ENCODE measurements at places on chromosomes 4 and X. TPM values are rescaled to one million over a fixed set of nuclear protein-coding genes. Genes with fewer than 3 reads are reported as not detected.

Gene CT45A10
- not detected for polyA plus RNA-seq

Gene CT45A3
- not detected for polyA plus RNA-seq

Gene FAM184B
- not detected for polyA plus RNA-seq

Gene ARX
- polyA plus RNA-seq: not detected

Gene MAGIX
- polyA plus RNA-seq: 0.21 TPM

Gene TMPRSS11D
- not detected for polyA plus RNA-seq

Gene SPANXB1
- not detected for polyA plus RNA-seq

Gene ANXA3
- not detected for polyA plus RNA-seq

Gene POU3F4
- not detected for polyA plus RNA-seq

Gene CORIN
- not detected for polyA plus RNA-seq

Gene EFNB1
- polyA plus RNA-seq: 1.4 TPM

Gene CSAG3
- not detected for polyA plus RNA-seq

Gene ABCG2
- 1.4 TPM for polyA plus RNA-seq

Gene IL1RAPL1
- not detected for polyA plus RNA-seq

Gene PF4V1
- polyA plus RNA-seq: not detected

Gene CENPVL1
- not detected for polyA plus RNA-seq

Gene VAMP7
- 52.9 TPM for polyA plus RNA-seq

Gene CFAP299
- polyA plus RNA-seq: not detected

Gene POU4F2
- not detected for polyA plus RNA-seq

Gene SAGE1
- not detected for polyA plus RNA-seq

Gene MAGEA2B
- not detected for polyA plus RNA-seq

Gene P2RY10
- 85.0 TPM for polyA plus RNA-seq

Gene CCKAR
- polyA plus RNA-seq: not detected

Gene RHOXF2B
- polyA plus RNA-seq: 0.08 TPM

Gene LAMP2
- polyA plus RNA-seq: 155 TPM

Gene CCDC160
- not detected for polyA plus RNA-seq

Gene DOCK11
- polyA plus RNA-seq: 39.4 TPM

Gene SLITRK2
- polyA plus RNA-seq: not detected

Gene NPY1R
- polyA plus RNA-seq: not detected

Gene MAGEB1
- not detected for polyA plus RNA-seq

Gene DDIT4L
- not detected for polyA plus RNA-seq

Gene TKTL2
- not detected for polyA plus RNA-seq

Gene TEX13C
- not detected for polyA plus RNA-seq

Gene HTN3
- not detected for polyA plus RNA-seq

Gene XG
- not detected for polyA plus RNA-seq

Gene RNF175
- polyA plus RNA-seq: 0.24 TPM

Gene SPIN2A
- polyA plus RNA-seq: 0.09 TPM

Gene KCNE5
- not detected for polyA plus RNA-seq

Gene PCDH7
- not detected for polyA plus RNA-seq

Gene CYLC1
- not detected for polyA plus RNA-seq

Gene FAT1
- polyA plus RNA-seq: not detected

Gene TEX13B
- not detected for polyA plus RNA-seq

Gene XAGE2
- polyA plus RNA-seq: not detected

Gene PCDH18
- not detected for polyA plus RNA-seq

Gene RHOXF1
- 0.30 TPM for polyA plus RNA-seq

Gene KIAA1210
- not detected for polyA plus RNA-seq

Gene TMPRSS11B
- polyA plus RNA-seq: not detected

Gene DTHD1
- polyA plus RNA-seq: 0.16 TPM
